ENCODE measurements at places on chromosomes 1 and 21.

DNA sequence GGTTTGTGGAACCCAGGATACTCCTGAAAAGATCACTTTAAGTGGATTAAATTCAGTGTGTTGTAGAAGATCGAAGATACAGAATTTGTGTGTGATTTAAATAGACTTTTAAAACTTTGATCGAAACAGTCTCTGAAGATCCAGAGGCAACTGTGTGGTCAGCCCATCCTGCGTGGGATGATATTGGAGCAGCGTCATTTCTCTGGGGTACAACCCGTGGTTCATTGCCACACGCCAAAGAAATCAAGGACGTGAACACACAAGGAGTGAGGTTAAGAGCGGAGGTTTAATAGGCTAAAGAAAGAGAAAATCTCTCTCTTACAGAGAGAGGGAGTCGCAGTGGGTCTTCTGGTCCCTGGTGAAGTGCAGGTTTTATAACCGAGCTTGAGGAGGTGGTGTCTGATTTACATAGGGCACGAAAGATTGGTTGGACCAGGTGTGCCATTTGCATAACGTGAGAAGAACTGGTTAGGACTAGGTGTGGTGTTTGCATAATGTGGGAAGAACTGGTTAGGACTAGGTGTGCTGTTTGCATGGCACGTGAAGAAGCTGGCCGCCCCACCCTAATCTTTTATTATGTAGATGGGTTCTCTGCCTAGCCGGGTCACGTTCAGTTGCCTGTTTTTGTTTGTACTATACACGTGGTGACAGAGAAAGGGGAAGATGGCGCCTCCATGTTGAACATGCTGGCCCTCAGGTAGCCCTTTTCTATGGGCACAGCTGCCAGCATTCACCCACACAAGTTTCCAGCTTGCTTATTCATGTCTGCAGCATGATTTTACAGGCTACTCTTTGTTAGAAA is 82.3 kb downstream of the ADSS2 start:
- DNase-seq: no peak

DNA sequence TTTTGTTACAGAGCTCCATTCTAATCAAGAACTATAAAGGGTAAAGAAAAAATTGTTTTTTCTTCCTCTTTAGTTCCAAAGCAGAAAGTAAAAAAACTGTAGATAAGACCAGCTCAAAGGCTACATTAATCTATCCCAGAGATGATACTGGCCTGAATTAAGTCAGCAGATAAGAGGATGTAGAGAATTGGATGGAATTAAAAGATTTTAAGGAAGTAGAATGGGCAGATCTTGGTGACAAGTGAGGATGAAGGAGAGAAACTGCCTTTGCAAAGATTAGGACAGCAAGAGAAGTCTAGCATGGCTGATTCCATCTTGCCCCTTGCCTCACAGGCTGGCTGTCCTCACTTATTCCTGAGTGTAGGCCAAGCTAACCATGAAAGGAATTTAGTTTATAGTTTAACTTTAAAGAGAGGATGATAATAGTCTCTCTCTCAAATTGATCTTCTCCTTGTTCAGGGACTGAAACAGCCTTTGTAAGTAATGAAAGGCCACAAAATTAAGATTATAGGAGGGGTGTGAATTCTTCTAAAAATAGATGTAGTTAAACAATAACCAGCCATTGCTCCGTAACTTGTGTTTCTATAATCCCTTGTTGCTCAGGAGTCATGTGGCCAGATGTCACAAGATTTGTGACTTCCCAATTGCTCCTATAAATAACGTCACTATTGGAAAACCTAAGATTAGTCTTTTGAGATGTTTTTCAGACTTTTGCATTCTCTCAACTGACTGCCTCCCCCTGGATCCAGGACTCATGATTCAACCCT is 265.0 kb upstream of the USP24 start:
- no peak for DNase-seq

- DNase-seq: no peak
Observed at GRCh38 chr1:69834336-69834735, 266.6 kb downstream of the LRRC7 start.

DNA sequence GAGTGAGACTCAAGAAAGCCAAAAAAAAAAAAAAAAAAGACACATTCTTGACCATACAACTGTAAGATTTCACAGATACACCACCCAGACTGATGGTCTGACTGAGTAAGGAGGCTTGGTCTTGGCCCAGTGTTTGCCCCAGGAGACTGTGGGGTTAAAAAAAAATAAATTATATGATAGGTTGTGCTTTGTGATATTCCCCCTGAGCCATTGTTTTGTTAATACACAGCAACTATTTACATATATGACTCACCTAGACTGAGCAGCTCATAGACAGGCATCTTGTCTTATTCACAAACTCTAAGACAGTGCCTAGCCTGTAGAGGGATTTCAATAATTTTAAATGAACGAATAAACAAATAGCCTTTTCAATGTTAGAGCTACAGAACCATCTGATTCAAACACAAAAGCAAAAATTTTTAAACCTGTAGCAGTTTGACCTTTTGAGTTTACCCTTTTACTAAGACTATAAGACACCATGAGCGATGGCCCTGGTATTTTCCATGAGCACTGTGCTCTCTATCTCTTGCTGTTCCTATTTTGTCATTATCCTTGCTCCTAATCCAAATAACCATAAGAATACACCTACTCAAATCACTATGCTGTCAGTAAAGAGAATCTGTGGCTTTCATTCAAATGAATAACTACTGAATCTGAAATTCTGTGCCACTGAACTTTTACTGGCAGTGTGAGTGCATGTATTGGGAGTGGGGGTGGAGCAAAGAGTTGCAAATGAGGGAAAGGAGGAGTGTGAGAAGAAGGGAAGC is 199.4 kb upstream of the PTBP2 start:
- DNase-seq: no peak

DNA sequence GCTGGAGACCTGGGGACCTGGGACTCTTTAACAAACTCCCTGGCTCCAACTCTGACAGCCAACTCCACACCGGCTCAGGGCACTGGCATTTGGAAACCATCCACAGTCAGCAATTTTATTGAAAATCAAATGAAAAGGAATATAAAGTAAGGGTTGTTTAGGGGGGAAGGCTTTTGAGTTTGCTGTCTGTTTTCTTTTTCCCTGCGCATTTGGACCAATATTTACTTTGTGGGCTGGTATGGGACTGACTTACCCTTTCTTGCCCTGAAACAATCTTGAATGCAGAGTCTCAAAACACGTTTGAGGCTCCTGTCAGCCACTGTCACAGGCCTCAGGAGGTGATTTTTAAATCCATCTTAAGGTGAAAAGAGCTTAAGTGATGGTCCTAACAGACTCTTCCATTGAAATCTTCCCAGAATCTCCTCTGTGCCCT is 15.4 kb upstream of the EFHD2 start:
- DNase-seq: no peak

DNA sequence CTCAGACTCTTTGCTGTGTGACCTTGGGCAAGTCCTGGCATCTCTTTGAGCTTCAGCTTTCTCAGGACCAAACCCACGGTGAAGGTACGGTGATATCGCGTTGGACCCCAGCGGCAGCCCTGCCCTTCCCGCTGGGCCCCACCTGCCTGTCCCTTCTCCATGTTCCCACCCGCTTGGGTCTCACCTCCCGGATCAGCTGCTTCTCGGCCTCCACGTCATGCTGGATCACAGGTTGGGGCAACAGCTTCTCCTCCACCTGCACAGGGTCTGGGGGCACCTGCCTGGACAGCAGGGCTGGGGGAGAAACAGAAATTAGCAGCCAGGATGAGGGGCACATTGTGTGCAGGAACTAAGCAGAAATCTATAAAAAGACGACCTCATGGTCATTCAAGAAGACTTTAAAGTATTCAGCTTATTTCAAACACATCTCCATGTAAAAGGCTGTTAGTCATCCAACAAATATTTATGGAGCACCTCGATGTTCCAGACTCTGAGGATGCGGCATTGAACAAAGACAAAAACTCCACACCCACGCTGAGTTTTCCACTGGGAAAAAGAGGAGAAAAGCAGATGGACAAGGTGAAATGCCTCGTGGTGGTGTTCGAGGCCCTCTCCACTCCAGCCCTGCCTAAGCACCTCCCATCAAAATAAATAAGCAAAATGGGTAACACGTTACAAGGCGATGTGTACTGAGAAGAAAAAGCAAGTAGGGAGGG is 19.5 kb downstream of the KIF17 start:
- DNase-seq: no peak

DNA sequence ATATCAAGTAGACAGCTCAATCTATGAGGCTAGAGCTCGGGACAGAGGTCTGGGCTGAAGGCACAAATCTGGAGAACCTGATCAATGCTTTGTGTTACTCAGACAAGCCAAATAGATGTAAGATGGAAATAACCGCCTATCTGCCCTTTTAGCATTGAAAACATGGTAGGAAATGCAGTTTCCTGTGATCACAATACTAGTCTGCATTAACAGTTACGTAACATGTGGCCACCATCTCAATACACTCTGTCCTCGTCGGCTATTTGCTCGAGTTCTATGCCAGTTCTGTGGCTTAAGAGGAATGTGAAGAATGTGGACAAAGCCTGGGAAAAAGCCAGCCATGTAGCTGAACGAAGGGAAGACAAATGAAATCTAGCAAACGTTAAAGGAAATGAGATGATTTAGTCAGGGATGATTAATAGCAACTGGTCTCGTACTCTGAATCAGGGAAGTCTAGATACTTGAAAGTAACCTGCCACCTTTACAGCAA is 73.3 kb downstream of the HSF2BP start:
- DNase-seq: no peak

GRCh38 chr1:211829343-211830054 is 1.1 kb downstream of the LPGAT1 start:
- DNase-seq: no peak

- DNase-seq: no peak
Observed at GRCh38 chr1:230925608-230926007, 53.1 kb downstream of the TTC13 start.

- no peak for DNase-seq
Observed at GRCh38 chr1:11929849-11930248, 3.6 kb upstream of the KIAA2013 start.

DNA sequence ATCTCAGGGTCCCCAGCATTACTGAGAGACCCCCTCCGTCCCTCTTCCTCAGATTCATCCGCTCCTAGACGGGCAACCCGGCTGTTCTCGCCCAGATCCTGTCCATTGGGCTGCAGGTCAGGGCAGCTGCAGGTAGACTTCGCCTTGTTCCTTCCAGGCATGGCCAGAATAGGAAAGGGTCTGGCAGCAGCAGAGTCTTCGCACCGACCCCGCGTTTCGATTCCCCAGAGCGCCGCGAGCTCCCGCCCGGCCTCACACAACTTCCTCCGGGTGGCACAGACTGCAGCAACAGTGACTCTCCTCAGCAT is 265 bp downstream of the NRDC start:
- no peak for DNase-seq

DNA sequence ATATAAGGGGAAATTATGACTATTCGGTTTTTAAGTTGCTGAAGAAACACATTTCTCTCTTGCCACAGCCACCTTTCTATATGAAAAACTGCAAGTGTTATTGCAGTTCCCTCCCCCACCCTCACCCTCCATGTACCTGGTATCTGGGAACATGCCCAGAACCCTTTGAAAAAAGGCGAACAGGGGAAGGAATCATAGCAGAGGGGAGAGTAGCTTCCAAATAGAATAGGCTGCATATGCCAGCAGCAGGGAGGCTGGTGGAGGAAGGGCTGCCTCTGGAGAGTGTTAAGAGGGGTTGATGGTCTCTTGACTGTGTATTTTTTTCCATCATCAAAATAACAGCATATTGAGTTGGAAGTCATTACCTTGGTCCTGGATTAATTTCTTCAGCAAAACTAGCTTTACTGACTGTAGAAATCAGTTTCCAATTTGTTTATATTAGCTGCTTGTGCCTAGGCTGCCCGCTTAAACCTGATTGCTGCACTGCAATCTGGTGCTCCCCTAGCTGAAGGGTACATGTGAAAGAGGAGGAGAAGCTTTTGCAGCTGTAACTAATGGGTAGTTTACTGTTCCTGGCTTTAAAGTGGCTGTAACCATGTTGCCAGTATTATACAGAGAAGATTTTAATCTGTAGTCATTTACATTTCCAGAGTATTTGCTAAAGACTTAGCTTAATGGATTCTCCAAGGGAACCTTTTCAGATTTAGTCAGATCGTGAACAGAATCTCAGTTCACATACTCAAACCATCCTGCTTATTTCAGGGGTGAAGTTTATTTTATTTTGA is 22.7 kb downstream of the AHCYL1 start:
- DNase-seq: no peak

- no peak for DNase-seq
Observed at GRCh38 chr1:240792915-240793529, 181.1 kb upstream of the GREM2 start.

DNA sequence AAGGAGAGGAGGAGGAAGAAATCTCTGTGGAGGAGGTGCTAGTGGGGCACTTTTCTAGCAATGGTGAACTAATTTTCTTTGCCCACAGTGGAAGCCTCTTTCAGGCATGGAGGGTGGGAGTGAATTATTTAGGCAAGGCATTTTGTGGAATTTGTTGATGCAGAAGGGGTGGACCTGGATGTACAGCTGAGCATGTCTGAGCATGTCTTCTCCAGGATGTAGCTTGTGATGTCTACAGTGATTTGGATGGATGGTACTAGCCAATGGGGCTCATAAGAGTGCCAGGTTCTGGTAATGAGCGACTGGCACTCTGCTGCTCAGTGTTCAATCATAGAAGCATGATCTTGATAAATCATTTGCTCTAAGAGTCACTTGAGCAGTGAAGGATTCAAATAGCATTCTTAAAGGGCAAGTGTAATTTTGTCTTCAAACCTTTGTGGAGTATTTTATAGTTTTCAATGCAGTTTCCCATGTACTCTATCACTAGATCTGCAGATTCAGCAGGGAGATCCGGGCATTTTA is 153.9 kb upstream of the LMO4 start:
- DNase-seq: no peak

- no peak for DNase-seq
Observed at GRCh38 chr1:82706741-82707140, 906.0 kb downstream of the ADGRL2 start.

GRCh38 chr1:18203645-18204044 is 96.0 kb downstream of the IGSF21 start:
- DNase-seq: no peak

GRCh38 chr1:176517484-176517883 is 54.5 kb downstream of the PAPPA2 start:
- DNase-seq: no peak

DNA sequence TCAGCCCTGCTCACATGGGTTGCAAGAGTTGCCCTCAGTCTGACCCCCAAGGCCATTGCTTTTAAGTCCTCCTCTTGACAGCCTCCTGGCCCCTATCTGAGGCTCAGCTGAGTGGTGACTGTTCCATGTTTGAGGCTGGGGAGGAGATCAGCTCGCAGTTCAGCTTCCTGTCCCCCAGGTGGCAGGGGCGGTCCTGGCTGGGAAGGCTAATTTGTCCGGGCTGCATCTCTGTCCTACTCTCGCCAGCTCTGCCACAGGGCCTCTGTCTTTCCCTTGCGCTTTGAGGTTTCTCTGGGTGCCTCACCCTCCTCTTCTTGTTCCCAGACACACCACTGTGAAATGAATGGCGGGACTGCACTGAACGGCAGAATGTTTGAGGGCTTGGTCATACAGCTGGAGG is 157.3 kb downstream of the KCNJ6 start:
- no peak for DNase-seq

- no peak for DNase-seq
Observed at GRCh38 chr1:217614200-217614712, 16.6 kb downstream of the GPATCH2 start.

GRCh38 chr21:46274797-46275390 is 10.5 kb downstream of the MCM3AP start:
- no peak for DNase-seq

All from cerebellar nuclear complex (tissue), 1 donor.